ENCODE measurements at places on chromosomes 16 and 17. TPM values are rescaled to one million over a fixed set of nuclear protein-coding genes. Genes with fewer than 3 reads are reported as not detected.

The HSD3B7 gene
- total RNA-seq = 27.7 TPM

The GDPD3 gene
- 29.6 TPM for total RNA-seq

The KCNH6 gene
- total RNA-seq = not detected

DNA sequence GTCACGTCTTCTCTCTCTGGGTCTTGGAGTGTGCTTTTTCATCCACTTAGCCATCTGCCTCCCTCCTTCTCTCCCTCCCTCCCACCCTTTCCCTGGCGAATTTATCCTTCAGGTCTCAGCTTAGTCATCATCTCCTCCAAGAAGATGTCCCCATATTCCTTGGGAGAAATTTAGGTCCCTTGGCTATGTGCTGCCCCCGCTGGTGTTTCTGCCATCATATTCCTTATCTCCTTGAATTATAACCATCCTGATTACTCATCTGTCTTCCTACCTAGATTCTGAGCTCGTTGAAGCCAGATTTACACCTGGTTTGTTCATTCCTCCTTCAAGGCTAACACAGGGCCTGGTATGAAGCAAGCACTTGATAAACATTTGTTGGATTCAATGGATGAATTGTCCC is 5.0 kb downstream of the SEZ6L2 start:
- DNase-seq = no peak

- DNase-seq = no peak
Observed at GRCh38 chr16:60142619-60143347, 1408.7 kb upstream of the GOT2 start.

- no peak for DNase-seq
Observed at GRCh38 chr17:77611791-77612502, 346.6 kb upstream of the TNRC6C start.

- no peak for DNase-seq
Observed at GRCh38 chr17:64630309-64631223, 31.5 kb downstream of the SMURF2 start.

GRCh38 chr17:80941171-80941570 is 50.5 kb upstream of the CHMP6 start:
- DNase-seq = no peak

DNA sequence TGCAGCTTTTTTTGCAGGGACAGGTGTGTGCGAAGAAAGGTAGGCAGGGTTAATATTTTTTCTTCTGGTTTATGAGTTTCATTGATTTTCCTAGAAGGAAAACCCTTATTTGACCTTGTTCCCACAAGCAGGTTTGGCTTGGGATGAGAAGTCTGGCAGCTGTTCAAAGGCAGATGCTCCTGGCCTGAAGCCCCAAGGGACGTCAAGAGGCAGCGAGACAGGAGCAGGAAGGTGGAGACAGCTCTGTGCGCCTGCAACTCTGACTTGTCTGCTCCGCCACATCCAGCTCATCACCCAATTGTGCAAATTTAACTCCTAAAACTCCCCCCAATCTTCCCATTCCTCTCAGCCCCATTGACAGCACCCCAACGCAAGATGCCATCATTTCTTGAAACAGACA is 136.8 kb upstream of the XYLT1 start:
- no peak for DNase-seq

GRCh38 chr17:21279198-21279535 is 5.3 kb upstream of the MAP2K3 start:
- DNase-seq = no peak

DNA sequence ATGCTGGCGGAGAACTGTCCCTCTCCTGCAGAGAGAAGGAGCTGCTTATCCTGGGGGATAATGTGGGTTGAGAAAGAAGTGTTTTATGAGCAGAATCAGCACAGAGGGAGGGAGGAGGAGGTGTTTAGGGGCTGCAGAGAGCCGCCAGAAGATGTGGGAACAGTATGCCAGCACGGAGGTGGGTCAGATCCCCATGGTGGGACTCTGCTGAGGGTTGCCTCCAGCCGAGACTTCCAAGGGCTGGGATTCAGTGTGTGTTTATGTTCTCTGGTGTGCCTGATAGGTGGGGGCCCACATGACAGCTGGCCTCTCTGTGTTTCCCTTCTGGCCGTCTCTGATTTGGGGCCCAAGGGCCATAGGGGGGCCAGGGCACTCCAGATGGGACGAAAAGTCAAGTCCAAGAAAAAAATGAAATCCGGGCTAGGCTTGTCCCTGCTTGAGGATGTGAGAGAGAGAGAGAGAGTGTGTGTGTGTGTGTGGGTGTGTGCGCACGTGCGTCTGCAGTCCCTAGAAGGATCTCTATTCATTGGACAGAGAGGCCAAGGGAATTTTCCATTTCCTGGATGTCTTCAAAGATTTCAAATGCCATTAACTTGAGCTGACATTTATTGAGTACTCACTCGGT is 21.6 kb downstream of the PRKCB start:
- no peak for DNase-seq

DNA sequence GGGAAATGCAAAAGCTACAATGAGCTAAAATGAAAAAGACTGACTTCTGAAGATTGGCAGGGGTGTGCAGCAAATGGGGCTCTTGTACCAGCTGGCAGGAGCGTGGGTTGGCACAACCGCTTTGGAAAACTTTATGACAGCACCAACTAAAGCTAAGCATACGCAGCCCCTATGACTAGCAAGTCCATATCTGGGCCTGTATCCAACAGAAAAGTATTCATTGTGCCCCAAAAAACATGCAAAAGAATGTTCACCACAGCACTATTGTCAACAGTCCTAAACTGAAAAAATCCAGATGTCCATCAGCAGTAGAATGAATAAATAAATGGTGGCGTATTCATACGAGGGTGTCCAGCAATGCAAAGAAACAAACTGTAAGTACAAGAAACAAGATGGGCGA is 22.6 kb upstream of the ITGA3 start:
- no peak for DNase-seq
